Uterus (tissue), 4 donors: ENCODE measurements at places on chromosomes 5 and 9. TPM values are rescaled to one million over a fixed set of nuclear protein-coding genes. Genes with fewer than 3 reads are reported as not detected.

DNA sequence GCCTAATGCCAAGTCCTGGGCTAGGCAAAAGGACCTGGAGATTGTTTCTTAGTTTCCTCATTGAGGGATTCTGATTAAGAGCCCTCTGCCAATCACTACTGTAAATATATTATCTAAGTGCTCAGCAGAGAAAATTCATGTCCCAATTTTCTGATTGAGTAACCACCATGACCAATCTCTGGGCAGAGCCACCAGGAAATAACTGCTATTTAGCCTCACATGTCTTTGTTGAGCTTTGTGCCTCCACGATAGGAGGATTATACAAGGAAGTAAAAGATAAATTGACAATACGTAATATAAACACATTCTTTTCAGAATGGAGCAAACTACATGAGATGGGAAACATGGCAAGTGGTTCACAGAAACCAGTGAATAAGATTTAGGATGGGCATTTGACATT lies 396.1 kb upstream of the PAPPA start:
- H3K4me1 ChIP-seq, result no peaks in the 10 kb centered on the region
- no peak overlapping the region for H3K4me3 ChIP-seq
- no peaks in the 10 kb centered on the region for H3K36me3 ChIP-seq
- DNase-seq, result no peak
- no peaks in the 10 kb centered on the region for H3K27me3 ChIP-seq

GRCh38 chr9:71549023-71549422 lies 219.3 kb downstream of the CEMIP2 start:
- no peak overlapping the region for H3K27ac ChIP-seq
- H3K36me3 ChIP-seq, result no peaks in the 10 kb centered on the region
- H3K4me3 ChIP-seq, result no peak overlapping the region

DNA sequence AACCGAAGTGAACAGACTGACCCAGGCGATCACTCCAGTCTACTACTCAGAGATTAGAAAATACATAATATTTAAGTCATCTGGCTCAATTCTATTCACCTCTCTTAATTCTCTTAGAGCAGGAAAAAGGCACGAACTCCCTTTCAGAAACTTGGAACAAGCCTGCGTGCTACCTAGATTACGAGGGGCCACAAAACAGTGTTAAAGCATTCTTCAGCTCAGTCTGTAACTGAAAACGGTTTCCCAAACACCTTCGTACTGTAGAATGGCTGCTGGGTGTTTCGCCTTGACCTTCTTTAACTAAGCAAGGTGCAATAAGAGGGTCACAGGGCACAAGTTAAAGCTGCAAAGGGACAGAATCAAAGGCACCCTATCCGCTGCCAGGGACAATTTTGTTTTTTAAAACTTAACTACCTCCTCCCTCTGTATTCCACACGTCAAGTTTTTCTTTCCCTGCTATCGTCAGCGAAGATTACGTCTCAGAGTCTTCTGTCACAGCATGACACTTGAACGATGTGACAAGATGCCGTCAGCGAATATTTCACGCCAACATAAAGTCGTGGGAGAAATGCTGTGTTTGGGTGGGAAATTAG lies 687 bp downstream of the LYSMD3 start:
- no peak for DNase-seq
- H3K36me3 ChIP-seq, result no peaks in the 10 kb centered on the region
- H3K27me3 ChIP-seq, result no peaks in the 10 kb centered on the region
- peak overlapping the region; percentile 99 for H3K4me3 ChIP-seq

DNA sequence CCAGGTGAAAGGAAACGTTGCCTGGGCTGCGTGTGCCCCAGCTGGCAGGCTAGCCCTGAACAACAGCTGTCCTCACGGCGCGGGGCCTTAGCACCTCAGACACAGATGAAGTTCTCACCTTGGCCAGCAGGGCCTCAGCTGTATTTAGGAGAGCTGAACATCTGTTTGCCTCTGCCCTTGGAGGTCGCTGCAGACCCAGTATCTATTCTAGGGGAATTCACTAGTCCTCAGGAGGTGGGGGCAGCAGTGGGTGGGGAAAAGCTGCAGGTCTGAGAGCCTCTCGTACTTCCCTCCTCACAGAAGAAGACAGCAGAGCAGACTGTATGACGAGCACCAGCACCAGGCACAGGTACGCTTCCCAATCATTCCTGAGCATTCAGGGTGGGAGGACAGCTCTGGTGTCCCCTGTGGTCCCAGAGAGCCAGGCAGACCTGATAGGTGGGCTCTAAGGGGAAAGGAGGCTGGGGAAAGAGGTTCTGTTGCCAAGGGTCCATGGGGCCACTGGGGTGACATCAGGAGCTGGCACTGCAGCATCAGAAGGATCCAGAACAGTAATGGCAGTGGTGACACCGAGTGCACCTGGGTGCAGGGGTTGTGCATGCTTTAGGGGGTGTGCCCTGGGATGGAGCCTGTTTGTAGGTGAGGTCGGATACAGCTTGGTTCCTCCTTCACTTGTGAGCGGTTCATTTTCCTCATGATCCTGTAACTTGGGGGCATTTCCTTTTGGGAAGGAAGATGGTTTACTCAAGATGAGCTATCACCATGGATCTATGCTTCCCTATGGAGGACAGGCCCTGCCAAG lies 13.8 kb downstream of the CD74 start:
- H3K4me3 ChIP-seq, result no peak overlapping the region
- H3K4me1 ChIP-seq, result no peaks in the 10 kb centered on the region
- H3K36me3 ChIP-seq, result no peaks in the 10 kb centered on the region
- H3K27ac ChIP-seq, result no peak overlapping the region
- H3K27me3 ChIP-seq, result no peaks in the 10 kb centered on the region

DNA sequence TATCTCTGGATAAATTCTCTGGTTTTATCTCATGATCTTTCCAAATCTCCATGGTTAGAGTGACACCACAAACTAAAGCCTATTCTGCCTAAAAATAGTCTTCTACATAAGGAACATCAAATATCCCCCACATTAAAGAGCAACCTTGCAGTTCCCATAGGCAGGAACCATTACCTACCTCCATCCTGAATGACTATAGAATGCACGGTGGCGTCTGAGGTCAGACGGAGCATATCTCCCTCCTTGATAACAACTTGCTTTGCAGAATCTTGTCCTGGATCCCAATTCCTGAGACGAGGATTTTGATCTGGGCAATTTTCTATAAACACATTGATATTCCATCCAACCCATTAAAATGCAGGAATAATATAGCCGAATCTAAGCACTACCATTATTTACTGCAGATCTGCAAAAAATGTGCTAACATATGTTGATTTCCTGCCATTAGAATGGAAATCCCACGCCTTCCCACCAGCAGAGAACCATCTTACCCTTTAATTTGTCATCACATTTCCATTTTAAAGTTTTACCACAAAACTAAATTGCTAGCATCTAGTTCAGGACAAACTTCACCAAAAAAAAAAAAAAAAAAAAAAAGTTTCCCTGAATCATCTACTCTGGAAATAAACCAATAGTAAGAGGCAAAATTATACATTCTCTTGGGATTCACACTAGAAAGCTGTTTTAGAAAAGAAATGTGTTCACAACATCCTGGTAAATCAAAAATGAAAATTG lies 22.1 kb downstream of the CEMIP2 start:
- H3K27me3 ChIP-seq, result no peaks in the 10 kb centered on the region
- no peaks in the 10 kb centered on the region for H3K4me1 ChIP-seq

- no peak overlapping the region for H3K4me3 ChIP-seq
- no peak for DNase-seq
- H3K27me3 ChIP-seq, result no peaks in the 10 kb centered on the region
- H3K27ac ChIP-seq, result no peak overlapping the region
- H3K4me1 ChIP-seq, result no peaks in the 10 kb centered on the region
Observed at GRCh38 chr5:112192866-112193265, 226.2 kb downstream of the EPB41L4A start.

- no peak overlapping the region for H3K4me3 ChIP-seq
- DNase-seq, result no peak
- H3K27me3 ChIP-seq, result no peaks in the 10 kb centered on the region
- H3K27ac ChIP-seq, result no peak overlapping the region
- no peaks in the 10 kb centered on the region for H3K36me3 ChIP-seq
Observed at GRCh38 chr5:180301253-180301652, 9.4 kb upstream of the MAPK9 start.

GRCh38 chr5:144308906-144309670 lies 138.4 kb downstream of the KCTD16 start:
- no peaks in the 10 kb centered on the region for H3K36me3 ChIP-seq
- no peak for DNase-seq
- H3K27ac ChIP-seq, result no peak overlapping the region
- no peak overlapping the region for H3K4me3 ChIP-seq
- no peaks in the 10 kb centered on the region for H3K27me3 ChIP-seq

DNA sequence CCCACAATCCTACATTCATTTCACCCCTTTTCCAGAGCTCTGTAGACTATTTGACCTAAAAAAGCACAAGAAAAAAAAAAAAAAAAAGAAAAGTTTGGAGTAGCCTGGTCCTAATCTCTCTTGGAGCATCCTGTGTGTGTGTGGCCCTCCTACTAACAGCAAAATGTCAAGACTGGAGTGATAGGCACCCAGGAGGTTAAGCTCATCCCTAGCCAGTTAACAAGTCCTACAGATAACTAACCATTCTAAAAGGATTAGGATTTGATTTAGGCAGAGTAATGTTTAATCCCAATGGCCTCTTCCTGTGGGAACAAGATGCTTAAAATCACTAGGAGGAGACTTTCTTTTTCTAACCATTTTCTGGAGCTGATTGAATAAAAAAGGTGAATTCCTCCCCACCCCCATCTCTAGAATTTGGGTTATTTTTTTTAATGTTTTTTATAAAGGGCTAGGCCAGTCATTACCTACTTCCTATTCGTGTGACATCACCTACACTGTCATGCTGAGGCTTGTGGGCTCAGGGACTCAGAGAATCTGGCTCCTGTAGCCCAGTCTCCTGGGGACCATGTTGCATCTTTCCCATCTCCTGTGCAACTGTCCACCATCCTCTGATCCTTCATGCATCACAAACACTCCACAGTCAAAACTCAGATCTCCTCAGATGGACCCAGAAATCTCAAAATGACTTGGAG lies 43.2 kb upstream of the NR3C1 start:
- no peak overlapping the region for H3K4me3 ChIP-seq
- H3K27me3 ChIP-seq, result no peaks in the 10 kb centered on the region

GRCh38 chr9:14275331-14275730 lies 38.6 kb downstream of the NFIB start:
- H3K36me3 ChIP-seq, result no peaks in the 10 kb centered on the region
- DNase-seq, result no peak
- H3K27me3 ChIP-seq, result no peaks in the 10 kb centered on the region
- H3K4me1 ChIP-seq, result no peaks in the 10 kb centered on the region

- no peaks in the 10 kb centered on the region for H3K4me1 ChIP-seq
- no peak overlapping the region for H3K4me3 ChIP-seq
- no peaks in the 10 kb centered on the region for H3K36me3 ChIP-seq
- no peak overlapping the region for H3K27ac ChIP-seq
Observed at GRCh38 chr9:132507670-132508469, 74.5 kb upstream of the BARHL1 start.

- no peaks in the 10 kb centered on the region for H3K4me1 ChIP-seq
- H3K27me3 ChIP-seq, result no peaks in the 10 kb centered on the region
- no peak overlapping the region for H3K4me3 ChIP-seq
- H3K36me3 ChIP-seq, result no peaks in the 10 kb centered on the region
Observed at GRCh38 chr5:148697809-148698196, 43.5 kb upstream of the HTR4 start.

GRCh38 chr9:87567983-87568382 lies 70.3 kb downstream of the DAPK1 start:
- no peak for DNase-seq
- H3K4me3 ChIP-seq, result no peak overlapping the region
- H3K36me3 ChIP-seq, result no peaks in the 10 kb centered on the region
- H3K27ac ChIP-seq, result no peak overlapping the region
- H3K4me1 ChIP-seq, result peaks cover 6% of the 10 kb centered on the region

GRCh38 chr5:169934990-169935389 lies 45.3 kb downstream of the INSYN2B start:
- H3K4me1 ChIP-seq, result no peaks in the 10 kb centered on the region
- no peaks in the 10 kb centered on the region for H3K36me3 ChIP-seq
- DNase-seq, result no peak
- H3K27me3 ChIP-seq, result no peaks in the 10 kb centered on the region

DNA sequence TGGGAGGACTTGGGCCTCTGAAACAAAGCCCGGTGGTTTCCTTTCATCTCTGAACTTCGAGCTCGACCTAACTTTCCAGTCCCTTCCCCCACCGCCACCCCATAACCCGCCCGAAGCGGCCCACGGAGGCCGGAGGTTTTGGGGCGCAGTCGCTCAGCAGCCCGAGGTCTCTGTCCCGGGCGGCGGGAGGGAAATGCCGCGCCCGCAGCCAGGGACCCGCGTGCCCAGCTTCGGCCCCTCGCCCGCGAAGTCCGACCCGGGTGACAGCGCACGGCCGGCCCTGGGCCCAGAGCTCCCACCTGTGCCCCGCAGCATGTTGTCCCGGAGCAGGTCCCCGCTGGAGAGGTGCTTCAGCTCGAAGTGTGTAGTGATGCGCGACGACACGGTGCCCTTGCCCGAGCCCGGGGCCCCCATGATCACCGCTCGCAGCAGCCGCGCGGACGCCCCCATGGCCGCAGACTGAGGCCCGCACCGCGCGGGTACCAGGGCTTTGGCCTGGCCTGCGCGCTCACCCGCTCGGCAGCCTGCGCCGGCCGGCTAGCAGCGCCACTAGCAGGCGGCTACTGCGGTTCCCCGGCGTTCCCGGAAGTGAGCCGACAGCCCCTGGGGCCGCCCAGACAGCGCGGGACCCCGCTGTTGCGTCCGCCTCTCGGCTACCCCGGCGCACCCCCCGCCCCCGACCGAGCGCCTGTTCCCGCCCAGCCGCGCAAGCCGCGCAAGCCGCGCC lies at the start of gene AK3:
Gene AK3 (minus strand): TSS at position 565 of the 727 bp plus-strand sequence. CDS start 115 bp downstream, at position 450.
- peak within 1 kb of the TSS; percentile 96 for H3K27ac ChIP-seq
- H3K36me3 ChIP-seq, result no peaks in the 10 kb centered on the region
- no peaks in the 10 kb centered on the region for H3K27me3 ChIP-seq
- peak; percentile 87 for DNase-seq

GRCh38 chr5:132962429-132963021 lies 909 bp downstream of the AFF4 start:
- peak; percentile 25 for DNase-seq
- no peaks in the 10 kb centered on the region for H3K4me1 ChIP-seq
- peak overlapping the region; percentile 99 for H3K27ac ChIP-seq
- H3K36me3 ChIP-seq, result no peaks in the 10 kb centered on the region

DNA sequence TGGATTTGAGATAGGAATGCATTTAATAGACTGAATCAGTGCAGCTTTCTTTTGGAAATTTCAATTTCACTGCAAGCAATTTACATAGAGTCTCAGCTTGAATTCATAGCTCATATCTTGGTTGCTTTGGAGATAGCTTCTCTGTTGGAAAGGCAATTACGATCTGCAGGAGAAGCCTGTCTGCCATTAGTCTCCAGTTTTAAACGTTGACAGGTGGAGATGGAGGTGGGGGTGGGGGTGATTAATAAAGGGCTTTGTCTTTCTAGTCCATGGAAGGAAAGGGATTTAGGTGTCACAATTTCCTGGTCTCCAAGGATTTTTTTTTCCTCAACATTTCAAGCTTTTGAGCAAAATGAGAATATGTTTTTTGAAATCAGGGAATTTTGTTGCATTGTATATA lies 184.7 kb downstream of the CARTPT start:
- H3K27me3 ChIP-seq, result no peaks in the 10 kb centered on the region
- H3K4me3 ChIP-seq, result no peak overlapping the region
- H3K27ac ChIP-seq, result no peak overlapping the region
- DNase-seq, result no peak
- no peaks in the 10 kb centered on the region for H3K36me3 ChIP-seq
- H3K4me1 ChIP-seq, result peaks cover 5% of the 10 kb centered on the region

GRCh38 chr9:728535-728934 lies 113.0 kb upstream of the DMRT1 start:
- H3K27ac ChIP-seq, result no peak overlapping the region
- no peaks in the 10 kb centered on the region for H3K27me3 ChIP-seq
- no peaks in the 10 kb centered on the region for H3K4me1 ChIP-seq
- H3K4me3 ChIP-seq, result no peak overlapping the region
- no peaks in the 10 kb centered on the region for H3K36me3 ChIP-seq

CLPTM1L gene
- 68.5 TPM for total RNA-seq

HK3 gene
- total RNA-seq, result 2.6 TPM

TMEM215 gene
- 0.55 TPM for total RNA-seq

SOX30 gene
- total RNA-seq, result not detected

CTXN3 gene
- total RNA-seq, result not detected

CCNI2 gene
- total RNA-seq, result not detected

PCDHGA11 gene
- 12.8 TPM for total RNA-seq

TAF11L12 gene
- total RNA-seq, result not detected

PGM5 gene
- 272 TPM for total RNA-seq
